GM23248 (cell line): ENCODE measurements at places on chromosomes 2 and 18.

- DNase-seq: peak; percentile 6
These were observed 233.7 kb upstream of the HNRNPA3 start for GRCh38 chr2:176978921-176979320.

DNA sequence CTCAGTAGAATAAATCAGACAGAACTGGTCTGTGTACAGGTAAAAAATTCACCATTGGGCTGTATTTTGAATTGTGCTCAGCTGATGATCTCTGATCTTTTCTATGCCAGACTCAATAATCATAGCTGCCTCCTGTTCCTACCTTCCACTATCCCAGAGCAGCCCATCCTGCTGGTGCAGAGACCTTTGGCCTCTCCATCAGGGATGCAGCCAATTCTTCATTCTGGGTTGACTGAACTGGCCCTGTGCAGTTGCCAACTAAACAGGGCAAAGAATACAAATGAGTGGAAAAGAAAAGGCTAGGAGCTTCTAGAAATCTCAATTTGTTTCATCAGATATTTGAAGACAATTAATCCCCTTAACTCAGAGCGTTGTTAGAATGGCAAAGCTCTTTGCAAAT is 1781.3 kb upstream of the CELF4 start:
- no peak for DNase-seq

- no peak for DNase-seq
These were observed 206.0 kb downstream of the CYRIA start for GRCh38 chr2:16459606-16460005.

GRCh38 chr2:96844405-96844808 is 586 bp upstream of the ANKRD23 start:
- no peak for DNase-seq

DNA sequence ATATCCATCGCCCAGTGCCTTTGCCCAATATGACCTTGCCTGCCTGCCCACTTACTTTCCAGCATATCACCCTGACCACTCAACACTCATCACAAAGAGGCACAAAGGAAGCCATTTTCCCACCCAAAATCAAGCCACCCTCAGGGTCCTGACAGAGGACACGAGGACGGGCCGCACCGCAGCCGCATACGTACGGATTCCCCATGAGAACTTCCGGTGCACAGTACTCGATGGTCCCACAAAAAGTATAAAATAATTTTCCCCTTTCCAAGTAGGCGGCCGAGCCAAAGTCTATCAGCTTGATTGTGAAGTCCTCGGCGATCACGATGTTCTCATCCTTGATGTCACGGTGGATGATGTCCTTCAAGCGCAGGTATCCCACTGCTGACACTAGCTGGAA is 10.0 kb upstream of the MTERF4 start:
- DNase-seq: no peak

- DNase-seq: no peak
These were observed 9.5 kb upstream of the CNNM3 start for GRCh38 chr2:96806468-96807126.

- DNase-seq: no peak
These were observed 133.5 kb downstream of the TMEM182 start for GRCh38 chr2:102895376-102895775.

DNA sequence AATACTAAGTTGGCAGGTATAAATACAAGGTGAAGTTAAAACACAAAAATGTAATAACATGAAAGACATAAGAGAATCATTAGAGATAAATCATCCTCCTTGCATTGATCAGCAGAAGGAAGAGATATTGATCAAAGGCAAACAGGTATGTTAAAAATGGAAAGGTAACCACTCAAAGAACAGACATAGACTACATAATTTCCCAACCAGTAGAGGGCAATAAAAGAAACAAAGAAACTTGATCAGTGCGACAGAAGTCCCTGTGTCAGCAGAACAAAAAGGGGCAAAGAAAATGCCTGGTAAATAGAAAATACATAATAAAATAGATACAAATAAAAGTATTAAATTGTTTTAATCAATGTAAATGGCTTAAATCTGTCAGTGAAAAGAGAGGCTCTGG is 53.6 kb downstream of the FAM228A start:
- DNase-seq: peak; percentile 29

- no peak for DNase-seq
These were observed 63.0 kb upstream of the GALNT13 start for GRCh38 chr2:153808679-153809078.

- DNase-seq: no peak
These were observed 37.9 kb downstream of the ODC1 start for GRCh38 chr2:10410001-10410822.

DNA sequence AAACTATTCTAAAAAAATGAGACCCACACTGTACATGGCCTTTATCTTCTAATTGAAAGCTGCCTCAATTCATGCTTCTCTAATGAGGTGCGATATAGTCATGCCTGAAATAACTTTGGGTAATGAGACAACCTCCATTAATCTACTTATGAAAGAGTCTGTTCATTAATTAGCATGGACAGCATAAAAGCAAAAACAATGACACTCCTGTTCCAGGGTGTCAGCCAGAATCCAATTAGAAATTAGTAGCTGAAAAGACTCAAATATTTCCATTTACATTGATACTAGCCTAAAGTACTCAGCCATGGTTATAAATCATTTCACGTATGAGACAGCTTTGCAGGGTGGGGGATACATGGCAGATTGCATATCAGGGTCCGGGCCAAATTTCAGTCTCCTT is 288.7 kb downstream of the AKAIN1 start:
- DNase-seq: no peak

- DNase-seq: no peak
These were observed 466.7 kb upstream of the MYT1L start for GRCh38 chr2:2797797-2798196.

- DNase-seq: no peak
These were observed 72.0 kb downstream of the MERTK start for GRCh38 chr2:111970453-111970852.

DNA sequence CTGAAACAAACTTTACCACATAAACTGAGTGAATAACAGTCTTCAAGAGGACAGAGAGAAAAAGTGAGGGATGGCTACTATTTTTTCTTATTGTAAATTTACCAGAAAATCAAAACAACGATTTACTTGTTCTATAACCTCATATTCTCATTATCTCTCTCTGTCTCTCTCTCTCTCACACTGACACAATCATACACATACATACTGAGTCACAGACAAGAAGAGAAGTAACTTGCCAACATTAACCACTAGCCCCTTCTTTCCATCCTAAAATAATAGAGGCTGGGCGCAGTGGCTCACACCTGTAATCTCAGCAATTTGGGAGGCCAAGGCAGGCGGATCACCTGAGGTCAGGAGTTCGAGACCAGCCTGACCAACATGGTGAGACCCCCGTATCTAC is 18.2 kb downstream of the SATB2 start:
- DNase-seq: no peak

DNA sequence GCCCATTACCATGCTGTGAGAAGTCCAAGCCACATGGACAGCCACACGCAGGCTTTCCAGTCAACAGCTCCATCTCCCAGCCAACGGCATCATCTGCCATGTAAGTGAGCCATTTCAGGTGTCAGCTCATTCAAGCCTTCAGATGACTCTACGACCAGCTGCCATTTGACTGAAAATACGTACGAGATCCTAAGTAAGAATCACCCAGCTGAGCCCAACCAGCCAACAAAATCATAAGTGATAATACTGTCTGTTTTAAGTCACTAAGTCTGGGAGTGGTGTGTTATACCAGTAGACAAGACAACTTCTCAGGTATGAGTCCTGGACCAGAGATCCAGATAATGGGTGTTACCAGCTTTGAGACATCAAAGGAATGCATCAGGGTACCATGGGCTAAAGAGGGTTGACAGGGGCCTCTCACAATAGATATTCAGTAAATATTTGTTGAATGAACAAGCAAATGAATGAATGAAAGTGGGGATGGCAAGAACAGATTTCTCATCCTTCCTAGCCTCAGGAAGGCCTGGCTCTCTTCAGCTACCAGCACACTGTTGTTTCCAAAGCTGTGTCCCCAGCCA is 52.9 kb upstream of the CTIF start:
- DNase-seq: no peak

DNA sequence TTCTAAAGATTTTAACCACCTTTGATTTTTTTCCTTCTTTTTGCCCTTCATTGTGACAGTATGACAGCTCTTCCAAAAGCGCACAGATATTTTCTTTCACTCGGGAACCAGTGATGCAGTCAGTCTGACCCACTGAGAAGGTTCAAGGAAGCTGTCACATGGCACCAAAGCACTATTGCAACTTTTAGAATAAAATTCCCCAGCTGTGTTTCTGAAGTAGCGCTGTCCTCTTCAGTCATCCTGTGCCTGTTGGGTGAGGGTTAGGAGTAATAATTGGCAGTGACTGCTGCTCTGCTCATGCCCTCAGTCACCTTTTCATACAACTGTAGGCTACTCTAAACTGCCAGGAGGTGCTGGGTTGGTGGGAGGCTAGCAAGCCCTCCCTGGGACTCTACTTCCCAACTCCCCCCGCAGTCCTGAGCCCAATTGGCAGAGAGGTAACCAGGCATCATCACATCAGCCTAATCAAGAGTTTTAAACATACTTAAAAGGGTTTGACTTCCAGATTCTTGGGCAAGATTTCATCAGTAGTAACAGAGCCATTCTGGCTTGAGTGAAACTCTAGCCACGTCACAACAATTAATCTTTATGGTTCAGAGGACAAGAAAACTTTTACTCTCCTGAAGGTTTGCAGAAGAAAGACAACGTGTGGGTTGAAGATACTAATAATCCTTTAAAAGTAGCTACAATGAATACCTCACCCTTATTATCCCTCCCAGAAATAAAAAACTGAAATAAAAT is 473.3 kb downstream of the FBXO15 start:
- no peak for DNase-seq

DNA sequence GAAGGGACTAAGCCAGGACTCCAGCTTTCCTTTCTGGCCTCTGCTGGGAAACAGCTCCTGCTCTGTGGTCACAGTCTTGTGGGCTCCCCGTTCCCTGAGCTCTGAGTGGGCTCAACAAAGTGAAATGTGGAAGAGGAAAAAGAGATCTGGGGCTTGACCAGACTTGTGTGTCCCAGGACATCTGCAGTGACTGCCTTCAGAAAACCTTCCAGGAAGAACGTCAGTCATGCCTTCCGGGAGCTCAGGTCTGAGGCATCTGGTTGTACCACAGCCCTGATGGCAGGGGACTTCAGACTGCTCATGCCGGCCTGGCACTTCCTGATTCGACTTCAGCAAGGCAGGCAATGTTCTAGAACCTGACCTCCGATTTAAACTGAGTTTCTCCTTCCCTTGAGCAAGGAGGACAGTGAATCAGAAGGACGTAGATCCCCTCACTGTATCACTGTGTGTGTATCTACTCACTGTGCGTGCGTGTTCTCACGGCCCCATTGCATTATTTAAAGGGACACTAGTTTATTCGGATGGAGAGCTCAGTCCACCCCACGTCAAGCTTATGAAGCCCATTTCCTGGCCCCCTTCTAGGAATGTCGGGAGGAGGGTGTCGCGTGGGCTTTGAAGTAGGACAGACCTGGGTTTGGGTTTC is 548 bp upstream of the FBLN7 start:
- DNase-seq: peak; percentile 76

DNA sequence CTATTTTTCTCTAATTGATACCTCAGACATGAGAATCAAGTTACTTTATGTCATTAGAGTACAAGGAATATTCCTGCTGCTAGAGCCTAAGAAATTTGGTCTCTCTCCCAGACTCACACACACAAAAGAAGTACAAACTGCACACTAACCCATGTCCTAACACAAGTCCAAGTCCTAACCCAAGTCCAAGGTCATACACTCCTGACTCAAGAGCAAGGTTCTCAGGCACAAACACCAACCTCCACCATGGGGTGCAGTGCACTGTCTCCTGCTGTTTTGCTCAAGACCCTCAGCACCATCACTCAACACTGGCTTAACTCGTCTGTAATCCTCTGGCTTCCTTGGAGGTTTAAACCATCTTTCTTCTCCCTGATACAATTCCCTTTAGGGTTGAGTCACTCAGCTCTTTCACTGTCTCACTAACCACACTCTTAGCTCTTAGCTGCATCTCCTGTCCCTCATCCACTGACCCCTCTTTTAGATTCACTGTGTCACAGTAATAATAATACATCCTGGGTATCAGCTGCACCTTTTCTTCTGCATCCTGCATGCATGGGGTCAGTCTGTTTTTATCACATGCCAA is 129.8 kb downstream of the BCL2L11 start:
- peak; percentile 38 for DNase-seq

GRCh38 chr2:11827547-11827946 is 81.1 kb downstream of the LPIN1 start:
- no peak for DNase-seq

DNA sequence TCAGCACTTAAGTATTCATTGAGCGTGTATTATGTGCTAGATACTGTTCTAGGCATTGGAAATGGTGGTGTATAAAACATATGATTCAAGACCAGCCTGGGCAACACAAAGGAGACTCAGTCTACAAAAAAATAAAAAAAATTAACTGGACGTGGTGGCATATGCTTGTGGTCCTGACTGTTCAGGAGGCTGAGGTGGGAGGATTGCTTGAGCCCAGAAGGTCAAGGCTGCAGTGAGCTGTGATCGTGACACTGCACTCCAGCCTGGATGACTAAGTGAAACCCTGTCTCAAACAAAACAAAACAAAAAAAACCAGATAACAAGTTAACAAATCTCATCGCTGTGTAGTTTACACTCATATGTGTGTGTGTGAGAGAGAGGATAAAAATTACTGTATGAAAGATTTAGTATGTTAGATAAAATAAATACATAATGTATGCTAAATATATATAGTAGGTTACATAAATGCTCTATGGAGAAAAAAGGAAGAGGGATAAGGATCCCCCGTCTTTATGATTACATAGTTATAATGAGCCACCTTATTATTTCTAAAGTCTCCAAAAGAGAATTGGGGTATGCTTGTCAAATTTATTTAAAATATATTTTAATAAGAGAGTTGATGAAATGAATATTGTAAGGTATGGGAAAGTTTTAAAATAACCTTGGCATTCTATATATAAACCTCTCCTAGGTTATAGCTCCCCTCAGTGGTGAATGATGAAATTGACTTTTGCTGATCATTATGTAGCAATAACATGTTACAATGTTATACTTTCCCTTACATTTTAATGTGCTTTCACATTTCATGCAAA is 69.2 kb downstream of the EHBP1 start:
- DNase-seq: peak; percentile 72

DNA sequence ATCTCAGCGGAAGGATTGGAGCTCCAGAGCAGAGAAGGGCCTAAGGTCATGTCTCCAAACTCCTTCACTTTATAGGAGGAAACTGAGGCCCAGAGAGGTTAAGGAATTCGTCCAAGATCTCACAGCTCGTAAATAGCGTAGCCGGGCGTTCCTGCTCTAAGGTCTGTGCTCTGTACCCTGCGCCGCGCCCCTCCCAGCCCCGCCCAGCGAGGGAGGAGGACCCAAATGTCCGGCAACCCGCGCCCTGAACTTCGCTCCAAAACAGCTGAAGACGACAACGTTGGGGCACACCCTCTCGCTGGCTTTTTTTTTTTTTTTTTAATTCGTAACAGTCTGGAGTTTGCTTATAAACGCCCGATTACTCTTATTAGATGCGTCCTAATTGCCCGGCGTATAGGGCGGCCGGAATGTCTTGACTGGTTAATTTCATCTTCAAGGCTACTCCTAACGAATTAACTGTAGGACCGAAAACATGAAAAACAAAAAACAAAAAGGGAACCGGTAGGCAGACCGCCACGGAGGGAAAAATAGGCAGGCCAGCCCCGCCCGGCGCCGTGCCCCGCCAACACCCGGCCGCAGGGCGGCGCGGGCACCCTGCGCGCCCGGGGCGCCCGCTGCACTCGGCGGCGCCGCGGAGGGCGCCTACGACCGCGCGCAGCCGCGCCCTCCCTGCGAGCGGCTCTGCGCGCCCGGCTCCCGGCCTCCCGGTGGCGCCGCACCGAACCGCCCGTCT is 928 bp upstream of the FOSL2 start:
- DNase-seq: peak; percentile 93
